Activated T-helper 17 cell treated with anti-CD3 and anti-CD28 coated beads, Interleukin-2, amount 50 U/mL, for 72 hours (primary cell): ENCODE measurements at places on chromosomes 16 and 17. TPM values are rescaled to one million over a fixed set of nuclear protein-coding genes. Genes with fewer than 3 reads are reported as not detected.

GPR179 gene
- total RNA-seq = 0.26 TPM

GRCh38 chr16:89054261-89054661 lies 39.4 kb upstream of the ACSF3 start:
- no peak for ATAC-seq

ADAD2 gene
- total RNA-seq = not detected

DHRS7B gene
- 16.9 TPM for total RNA-seq

GRCh38 chr16:57475711-57476339 lies 10.5 kb downstream of the DOK4 start:
- ATAC-seq = peak; percentile 97

LHX1 gene
- 0.11 TPM for total RNA-seq

DNA sequence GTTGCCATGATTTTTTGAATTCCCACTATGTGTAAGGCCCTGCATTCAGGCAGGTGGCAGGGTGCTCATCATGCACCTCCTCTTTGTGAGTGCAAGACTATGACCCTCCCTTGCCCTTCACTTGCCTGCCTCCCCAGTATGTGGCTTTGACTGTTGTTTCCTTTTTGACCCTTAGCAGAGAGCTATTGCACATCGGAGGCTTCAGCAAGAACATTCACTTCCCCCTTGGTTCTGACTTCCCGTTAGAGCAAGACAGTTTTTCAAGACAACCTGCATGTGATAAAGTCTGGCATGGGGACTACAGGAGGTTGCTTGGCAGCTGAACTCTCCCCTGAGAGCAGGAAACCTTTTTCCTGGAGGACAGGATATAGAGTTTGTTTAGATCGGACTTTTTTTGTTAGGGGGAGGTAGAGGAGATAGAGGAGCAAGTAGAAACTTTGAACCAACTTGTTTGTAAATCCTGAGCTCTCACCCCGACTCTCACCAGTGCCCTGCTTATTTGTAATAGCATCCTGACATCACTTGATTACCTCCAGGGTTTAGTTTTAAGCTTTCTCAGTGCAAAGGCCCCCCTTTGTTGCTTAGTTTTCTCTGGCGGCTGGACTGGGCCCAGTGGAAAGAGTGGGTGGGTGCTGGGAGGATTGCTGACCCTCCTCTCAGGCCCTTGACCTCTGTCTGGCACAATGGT lies 34.3 kb downstream of the LIMD2 start:
- no peak for ATAC-seq

CEP295NL gene
- not detected for total RNA-seq

PMFBP1 gene
- 3.9 TPM for total RNA-seq

GRAP gene
- 13.1 TPM for total RNA-seq

TPSB2 gene
- not detected for total RNA-seq

DNA sequence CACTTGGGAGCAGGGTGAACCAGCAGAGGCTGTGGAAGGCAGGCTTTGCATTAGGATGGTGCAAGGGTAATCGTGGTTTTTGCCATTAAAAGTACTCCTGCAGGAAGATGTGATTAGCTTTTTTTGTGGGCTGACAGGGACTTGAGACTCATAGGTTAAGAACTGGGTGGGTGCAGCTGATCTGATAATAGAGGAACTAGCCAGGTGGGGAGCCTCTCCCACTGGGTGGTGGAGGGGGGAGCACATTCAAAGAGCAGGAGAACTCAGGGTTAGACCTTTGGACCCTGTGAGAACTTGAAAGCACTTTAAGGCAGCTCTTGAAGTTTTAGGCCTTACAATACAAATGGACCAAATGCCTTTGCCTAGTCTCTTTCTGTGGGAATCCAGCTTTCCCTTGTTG lies 32.4 kb downstream of the CCL4 start:
- no peak for ATAC-seq

DNA sequence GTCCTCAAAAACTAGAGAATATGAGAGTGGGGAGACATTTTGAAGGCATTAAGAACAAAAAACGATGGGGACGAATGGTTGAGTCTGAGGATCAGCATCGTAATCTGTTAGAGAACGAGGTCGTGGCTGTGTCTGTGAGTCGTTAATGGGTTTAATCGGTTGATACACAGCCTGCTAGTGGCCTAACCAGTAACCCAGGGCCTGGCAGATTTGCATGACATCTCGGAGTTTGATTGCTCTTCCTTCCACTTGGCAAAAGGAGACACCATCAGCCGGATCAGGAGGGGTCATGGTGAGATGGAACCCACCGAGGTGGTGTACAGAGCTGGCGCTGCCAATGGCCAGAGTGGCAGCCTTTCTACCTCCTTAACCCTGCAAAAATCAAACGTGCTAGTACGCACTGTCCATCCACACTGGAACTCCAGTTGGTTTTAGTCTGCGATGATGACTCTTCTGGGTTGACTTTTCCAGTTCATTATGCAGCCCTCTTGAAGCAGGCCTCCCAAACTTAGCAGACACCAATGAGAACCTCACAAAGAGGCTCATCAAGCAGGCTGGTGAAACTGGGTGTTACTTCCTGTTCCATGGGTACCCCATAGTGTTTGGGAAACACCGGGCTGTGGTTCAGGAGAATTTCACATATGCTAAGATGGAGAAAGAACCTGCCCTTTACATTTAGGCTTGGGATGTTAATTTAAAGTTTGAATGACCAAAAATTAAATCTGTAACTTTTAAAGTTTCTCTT lies 4.1 kb downstream of the HS3ST3B1 start:
- no peak for ATAC-seq

DNA sequence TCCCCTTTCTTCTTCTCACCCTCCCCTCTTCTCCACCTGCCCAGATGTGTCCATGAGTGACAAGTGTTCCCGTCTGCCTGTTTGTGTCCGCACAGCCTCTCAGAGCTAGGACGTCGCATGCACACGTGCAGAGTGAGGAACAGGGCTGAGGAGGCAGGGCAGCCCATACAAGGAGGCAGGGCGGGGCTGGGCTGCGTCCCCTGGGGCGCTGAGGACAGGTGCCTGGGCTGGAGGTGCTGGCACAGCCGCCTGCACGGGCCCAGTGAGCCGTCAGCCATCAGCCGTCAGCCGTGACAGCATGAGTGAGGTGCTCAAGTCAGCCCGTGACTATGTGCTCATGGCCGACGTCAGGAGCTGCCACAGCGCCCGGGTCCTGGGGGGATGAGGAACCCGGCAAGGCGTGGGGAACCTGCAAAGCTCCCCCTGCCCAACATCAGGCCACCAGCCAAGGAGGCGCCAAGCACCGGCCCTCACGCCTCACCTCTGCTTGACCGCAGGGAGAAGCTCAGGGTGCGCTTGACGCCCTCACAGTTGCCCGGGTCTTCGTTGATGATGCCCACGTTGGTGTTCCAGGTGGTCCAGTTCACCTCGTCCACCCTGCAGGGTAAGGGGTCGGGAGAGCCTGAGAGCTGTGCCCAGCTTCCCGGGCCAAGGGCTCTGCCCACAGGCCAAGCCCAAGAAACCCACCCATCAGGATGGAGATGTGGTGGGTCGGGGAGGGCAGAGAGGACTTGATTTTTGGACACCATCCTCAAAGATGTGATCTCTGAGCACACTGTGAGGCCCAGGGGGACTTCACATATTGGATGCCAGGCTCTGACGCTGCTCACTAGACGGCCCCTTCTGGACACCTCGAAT lies 13.7 kb upstream of the TRPV3 start:
- no peak for ATAC-seq

DNA sequence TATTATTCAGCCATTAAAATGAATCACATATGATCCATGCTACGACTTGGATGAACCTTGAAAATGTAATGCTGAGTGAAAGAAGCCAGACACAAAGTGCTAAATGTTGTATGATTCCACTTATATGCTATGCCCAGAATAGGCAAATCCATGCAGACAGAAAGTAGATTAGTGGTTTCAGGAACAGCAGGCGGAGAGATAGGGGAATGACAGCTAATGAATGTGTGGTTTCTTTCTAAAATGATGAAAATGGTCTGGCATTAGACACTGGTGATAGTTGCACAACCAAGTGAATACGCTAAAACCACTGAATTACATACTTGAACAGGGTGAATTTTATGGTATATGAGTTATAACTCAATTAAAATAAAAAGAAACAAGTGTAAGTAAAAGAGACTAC lies 121.8 kb upstream of the NOG start:
- no peak for ATAC-seq

DNA sequence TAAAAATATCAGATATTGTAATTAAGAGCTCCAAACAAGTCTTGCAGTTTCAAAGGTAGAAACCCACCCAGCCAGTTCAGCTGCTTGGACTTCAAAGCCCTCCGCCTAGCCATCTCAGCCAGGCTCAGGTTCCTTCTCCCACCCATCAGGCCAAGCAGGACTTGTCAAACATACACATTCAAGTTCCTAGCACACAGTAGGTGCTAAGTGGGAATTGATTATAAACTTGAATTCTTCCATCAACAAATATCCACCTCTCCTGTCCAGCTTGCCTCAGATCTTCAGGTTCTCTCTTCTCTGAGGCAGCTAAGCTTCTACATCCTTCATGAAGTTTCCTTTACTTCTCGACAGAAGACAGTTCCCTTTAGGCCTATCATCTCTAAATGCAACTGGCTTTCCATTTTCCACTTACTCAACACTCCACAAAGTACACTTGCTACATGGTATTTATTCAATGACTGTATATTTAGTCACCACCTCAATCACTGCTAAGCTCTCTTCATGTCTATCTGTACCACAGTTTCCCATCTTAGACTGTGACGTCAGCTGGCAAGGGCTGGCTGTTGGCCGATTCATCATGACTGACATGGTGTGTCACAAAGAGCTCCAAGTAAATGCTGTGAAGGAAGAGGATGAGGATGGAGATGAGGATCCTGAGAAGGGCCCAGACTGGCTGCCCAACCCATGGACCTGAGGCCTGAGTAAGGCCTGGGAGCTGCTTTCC lies 13.3 kb upstream of the COG7 start:
- ATAC-seq = peak; percentile 83

- no peak for ATAC-seq
Measured at GRCh38 chr16:85151603-85152413, 39.5 kb upstream of the CIBAR2 start.

DNA sequence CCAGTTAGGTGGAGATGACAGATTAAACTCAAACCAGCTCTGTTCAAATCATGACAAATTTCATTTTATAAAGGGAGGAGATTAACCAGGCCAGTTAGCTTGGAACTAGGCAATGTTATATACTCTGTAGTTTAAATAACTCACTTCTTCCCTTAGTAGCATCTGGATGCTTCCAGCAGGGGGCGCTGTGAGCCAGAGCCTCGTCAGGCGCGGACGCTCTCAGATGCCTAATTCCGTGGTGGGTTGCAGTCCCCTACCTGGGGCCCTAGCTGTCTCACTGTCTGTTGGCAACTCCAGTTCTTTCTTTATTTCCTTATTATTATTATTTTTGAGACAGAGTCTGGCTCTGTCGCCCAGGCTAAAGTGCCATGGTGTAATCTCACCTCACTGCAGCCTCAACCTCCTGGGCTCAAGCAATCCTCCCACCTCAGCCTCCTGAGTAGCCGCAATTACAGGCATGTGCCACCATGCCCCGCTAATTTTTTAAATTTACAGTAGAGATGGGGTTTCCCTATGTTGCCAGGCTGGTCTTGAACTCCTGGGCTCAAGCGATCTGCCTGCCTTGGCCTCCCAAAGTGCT lies 17.3 kb upstream of the WFDC1 start:
- peak; percentile 72 for ATAC-seq

DNA sequence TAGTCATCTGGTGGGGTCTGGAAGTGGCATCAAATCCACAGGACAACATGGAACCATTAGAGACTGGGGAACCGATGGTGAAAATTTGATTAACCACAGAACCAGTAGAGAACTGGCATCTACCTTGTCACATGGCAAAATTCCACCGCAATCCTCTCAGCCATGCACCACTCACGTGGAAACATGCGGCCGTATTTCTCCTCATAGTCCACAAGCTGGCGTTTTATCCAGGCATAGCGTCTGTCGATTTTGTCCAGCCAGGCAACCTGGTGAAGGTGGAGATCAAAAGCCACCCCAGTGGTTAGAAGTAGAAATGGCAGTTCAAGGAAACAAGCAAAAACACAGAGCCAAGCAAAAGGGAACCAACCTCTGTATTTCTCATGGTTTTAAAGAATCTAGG lies 87.6 kb downstream of the VPS53 start:
- ATAC-seq = no peak

DNA sequence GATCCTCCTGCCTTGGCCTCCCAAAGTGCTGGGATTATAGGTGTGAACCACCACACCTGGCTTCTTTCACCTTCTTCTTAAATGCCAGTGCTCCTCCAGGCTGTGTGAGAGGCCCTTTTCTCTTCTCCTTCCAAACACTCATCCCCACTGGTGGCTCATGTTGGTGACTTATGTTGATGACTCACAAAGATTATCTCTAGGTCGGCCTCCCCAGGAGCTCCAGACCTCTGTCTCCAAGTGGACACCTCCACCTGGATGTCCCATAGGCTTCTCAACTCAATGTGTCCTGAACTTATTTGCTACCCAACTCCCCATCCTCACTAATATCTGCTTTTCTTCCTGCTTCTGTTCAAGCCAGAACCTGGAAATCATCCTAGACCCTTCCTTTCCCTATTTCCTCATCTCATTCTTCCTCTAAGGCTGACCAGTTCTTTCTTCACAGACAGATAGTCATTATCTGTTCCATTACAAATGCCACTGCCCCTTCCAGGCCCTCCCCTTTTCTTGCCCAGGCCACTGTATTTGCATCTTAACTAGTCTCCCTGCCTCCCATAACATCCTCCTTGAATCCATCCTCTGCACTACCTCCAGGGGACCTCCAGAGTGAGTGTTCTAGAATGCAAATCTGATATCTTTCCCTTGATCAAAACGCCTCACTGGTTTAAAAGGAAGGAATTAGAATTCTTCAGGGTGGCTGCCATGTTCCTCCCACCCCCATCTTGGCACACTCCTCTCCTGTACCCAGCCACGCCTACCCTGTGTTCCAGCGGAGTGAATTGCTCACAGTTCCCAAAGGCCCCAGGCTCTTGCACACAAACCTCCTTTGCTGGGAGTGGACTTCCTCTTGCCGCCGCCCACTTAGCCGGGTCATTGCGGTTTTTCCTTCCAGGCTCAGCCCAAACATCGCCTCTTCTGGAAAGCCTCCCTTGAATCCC lies 34.8 kb upstream of the FBXO47 start:
- no peak for ATAC-seq

DNA sequence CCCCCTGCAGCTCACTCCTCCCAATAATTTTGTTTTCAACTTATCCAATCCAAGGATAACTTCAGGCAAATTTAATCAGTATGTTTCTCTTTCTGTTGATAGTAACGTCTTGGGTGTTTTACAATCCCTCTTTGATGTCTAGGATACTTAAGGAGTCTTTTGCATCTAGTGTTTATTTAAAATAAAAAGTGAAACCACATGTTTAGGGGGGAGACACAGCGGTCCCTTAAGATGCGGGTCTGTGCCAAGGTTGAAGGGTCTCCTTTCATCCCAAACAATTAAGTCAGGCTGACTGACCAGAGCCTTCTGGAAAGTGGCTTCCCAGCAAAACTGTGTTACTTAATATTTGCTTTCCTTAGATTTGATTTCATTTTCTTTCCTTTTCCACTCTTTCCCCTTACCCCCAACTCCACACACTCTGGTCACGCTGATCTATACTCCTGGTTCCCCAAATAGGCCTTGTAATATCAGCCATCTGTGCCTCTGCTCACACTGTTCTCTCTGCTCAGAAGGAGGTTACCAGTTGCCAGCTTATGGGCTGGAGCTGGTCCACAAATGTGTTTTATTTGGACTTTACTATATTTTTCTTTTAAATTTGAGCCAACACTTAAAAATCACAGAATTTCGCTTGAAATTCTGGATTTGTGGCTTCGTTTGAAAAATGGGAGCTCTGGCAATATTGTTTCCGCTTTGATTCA lies 11.2 kb downstream of the ANKS4B start:
- ATAC-seq = no peak

GRCh38 chr16:88534638-88535190 lies 35.5 kb upstream of the ZC3H18 start:
- ATAC-seq = peak; percentile 20

CHAD gene
- total RNA-seq = not detected

METRN gene
- 4.5 TPM for total RNA-seq

UBTF gene
- total RNA-seq = 135 TPM
